ENCODE measurements at places on chromosomes 5 and 9.

GRCh38 chr5:147751-148150, 43.5 kb upstream of the LRRC14B start:
- DNase-seq = no peak

DNA sequence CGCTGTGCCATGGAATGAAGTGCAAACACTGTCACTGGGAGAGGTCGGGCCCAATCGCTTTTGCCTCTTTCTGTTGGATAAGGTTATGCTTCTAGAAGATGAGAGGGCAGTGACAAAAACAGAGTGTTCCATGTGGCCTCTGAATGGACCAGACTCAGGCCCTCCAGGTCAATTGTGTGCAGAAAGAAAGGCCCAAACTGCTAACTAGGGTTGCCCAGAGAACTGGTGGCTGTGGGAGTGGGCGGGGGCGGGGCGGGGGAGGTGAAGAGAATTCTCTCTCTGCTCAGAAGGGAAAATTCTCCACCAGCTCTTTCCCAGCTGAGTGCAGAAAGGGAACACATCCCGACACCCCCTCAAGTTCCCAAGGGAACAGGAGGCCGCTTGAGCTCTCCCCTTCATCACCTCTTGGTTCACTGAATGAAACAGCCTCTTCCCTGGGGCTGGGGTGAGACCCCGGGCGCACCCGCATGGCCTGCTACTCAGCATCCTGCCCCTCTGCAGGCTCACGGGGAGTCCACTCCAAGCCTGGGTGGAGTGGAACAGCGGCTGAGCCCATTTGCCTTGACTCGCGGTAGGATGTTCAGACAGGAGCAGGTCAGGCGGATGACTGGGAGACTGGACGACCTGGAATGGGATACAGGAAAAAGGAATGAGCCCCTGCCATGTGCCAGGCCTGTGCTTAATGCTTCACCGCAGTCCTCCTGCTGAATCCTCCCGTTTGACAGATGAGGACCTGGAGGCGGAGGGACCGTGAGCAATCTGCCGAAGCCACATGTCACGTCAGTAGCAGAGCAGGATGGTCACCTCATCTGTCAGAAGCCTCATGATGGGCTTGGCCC, 93.8 kb upstream of the FANCC start:
- no peak for DNase-seq

DNA sequence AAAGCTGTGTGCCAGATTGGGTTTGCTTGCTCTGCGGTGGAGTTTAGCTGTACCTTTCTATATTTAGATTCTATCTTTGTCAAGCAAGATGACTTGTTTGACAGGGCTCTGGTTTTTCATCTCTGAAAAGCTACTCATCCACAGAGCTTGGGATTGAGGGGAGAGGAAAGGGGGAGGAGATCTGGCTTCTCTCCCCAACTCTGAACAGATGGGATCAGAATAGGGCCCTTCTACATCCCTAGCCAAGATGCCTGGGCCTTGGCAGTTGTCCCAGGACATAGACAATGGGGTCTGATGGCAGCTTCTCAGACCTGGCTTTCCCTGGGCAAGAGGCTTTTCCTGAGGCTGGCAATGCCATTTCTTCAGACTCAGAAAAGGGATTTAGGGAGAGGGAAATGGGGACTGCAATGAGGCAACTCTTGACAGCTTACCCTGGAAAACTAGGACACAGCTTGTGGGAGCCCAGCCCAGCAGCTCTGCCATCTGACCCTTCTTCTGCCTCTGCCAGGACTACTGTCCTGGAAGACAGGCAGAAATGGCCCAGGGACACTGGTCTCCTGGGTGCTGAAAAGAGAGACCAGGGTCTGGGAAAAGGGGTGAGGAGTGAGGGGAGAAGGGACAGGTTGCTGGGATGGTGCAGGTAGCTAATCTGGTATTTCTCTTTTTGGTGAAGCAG, 50.2 kb upstream of the ASTN2 start:
- no peak for DNase-seq

DNA sequence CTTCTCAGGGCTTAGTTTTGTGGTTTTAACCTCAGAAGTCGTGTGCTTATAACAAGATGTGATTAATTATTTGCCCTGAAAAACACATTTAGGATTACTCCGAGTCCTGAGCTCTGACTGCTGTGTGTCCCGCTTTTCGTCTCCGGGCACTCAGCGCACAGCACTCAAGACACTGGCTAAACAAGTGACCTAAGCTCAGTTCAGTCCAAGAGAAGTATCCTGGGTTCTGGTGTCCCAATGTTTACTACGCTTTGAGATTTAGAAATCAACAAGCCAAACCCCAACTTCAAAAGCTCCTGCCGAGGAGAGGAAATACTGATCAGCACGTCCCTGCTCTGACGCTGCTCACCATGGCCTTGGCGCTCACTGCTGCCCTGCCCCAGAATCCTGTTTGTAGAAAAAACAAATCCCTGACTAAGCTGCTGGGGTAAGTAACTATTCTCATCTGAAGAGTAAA, 53.2 kb downstream of the IPPK start:
- DNase-seq = no peak

- DNase-seq = no peak
Measured at GRCh38 chr5:128534726-128535125, 3.3 kb downstream of the FBN2 start.

- no peak for DNase-seq
Measured at GRCh38 chr9:74595286-74595685, 98.2 kb downstream of the RORB start.

DNA sequence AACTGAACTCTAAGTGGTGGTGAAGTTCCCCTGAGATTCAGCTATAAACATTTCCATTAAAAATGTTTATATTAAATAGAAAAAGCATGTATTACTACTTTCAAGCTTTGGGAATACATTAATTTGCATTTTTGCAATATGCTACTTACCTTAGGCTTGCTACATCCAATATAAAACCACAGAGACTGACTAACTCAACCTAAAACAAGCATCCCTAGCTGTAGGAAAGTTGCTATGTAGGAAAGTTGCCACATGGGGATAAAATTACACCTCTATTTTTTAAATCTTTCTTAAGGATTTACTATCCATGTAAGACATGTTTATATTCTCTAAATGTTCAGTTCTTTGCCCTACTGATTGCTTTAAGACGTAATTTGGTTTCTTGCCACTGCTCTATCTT, 12.8 kb downstream of the SCAMP1 start:
- no peak for DNase-seq

- peak; percentile 73 for DNase-seq
Measured at GRCh38 chr5:1385395-1386273, 40.7 kb upstream of the CLPTM1L start.

GRCh38 chr9:35553670-35554543, 51.2 kb upstream of the TESK1 start:
- DNase-seq = no peak

GRCh38 chr9:94802251-94802650, 75.8 kb downstream of the AOPEP start:
- DNase-seq = no peak

DNA sequence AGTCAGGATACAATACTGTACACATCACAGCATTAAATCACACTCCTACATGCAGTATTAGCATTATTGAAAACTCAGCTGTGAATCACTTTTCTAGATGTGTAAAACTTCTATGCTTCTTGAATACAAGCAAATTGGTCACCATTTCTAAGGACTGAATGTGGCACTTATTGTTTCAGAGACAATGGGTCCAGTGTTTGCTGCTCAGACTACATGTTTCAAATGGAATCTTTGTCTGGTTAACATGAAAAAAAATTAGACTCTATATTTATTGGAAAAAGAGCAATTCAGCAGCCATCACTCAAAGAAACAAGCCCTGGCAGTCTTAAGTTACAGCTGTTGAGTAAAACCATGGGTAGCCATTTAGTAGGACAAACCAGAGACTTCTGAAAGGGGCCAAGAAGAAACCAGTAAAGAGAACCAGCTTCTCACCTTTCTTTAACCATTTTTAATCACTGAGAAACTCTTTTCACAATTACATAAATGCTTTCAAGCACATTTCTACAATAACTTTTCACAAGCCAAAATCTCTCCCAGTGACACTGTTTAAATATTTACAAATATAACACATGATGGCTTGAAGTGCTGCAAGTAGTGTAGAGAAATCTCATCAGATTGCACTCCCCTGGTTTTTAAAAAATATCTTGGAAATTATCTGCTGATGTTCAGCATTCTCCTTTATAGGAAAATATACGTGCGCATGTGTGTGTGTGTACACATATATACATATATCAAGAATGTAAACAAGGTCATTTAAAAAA, 35.2 kb downstream of the OR2K2 start:
- DNase-seq = no peak

- no peak for DNase-seq
Measured at GRCh38 chr5:133371371-133372155, 240.8 kb downstream of the FSTL4 start.

DNA sequence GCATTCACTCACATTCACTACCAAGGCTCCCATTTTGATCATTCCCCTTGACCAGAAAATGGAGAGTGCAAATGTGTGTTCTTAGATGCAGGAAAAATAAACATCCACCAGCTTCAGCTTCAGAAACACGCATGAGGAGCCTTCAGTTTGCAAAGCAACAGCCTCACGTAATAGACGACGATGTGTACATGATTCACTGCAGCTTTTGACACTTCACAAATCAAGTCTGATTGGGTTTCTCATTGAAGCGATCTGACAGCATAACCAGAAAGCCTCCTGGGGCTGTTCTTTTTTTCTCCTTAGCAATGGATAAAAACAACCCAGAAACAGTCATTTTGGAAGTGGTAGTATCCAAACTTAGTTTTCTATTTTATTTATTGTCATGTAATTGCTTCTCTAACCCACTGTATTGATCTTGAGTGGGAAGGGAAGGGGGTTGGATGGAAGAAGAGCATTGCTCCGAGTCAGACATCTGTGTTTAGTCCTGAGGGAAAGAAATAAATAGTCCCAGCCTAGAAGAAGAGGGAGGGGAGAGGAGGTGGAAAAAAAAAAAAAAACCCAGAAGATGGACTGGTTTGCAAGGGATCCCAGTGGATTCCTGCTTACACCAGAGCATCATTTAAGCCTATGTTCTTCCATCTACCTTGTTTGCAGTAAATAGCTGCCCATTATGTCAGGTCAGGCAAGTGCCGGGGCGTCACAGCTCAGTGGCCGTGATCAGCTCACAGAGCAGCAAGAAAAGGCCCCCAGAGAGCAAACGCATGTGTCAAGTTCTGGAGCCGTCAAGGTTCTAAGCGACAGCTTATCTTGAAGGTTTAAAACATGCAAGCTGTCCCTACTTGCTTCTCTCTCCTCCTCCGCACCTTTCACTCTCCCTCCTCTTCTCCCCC, 190.2 kb upstream of the SNX2 start:
- no peak for DNase-seq

- no peak for DNase-seq
Measured at GRCh38 chr9:129560881-129561306, 60.0 kb downstream of the C9orf50 start.

DNA sequence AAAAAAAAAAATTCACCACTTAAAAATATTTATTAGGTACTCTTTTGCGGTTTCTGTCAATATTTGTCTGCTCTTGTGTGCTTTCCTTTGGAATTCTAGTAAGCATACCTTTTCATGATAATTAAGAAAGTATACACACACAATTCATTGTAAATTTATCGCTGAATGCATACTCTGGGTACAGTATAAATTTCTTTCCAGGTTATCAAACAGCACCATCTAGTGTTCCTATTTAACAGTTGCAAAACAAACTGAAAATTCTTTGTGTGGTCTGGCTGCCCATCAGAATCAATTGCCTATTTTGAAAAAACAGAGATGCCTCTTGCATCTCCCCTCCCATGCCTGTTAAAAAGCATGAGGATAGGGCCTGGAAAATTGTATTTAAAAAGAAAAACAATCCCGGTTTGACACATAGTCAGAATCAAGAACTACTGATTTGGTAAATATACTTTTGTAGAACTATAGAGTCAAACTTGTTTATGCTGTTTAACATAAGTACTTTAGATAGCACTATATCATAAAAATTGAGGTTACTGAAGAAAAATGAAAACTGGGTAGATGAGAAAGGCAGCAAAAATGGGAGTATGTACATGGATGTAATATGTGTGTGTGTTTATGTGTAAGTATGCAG, 16.2 kb downstream of the PGGT1B start:
- DNase-seq = no peak

DNA sequence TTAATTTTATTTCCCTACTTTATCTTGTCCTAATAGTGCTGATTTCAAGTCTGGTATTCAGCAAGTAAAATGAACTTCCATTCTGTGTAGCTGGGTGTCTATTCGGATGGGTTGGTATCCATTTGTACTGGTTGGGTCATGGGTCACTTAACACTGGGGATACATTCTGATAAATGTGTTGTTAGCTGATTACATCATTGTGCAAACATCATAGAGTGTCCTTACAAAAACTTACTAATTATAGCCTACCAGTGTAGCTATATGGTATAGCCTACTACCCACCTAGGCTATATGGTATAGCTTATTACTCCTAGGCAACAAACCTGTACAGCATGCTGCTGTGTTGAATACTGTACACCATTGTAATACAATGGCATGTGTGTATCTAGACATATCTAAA, 1373.7 kb upstream of the DMAC1 start:
- no peak for DNase-seq

All from T-helper 9 cell (primary cell).